AG09319 (cell line): ENCODE measurements at places on chromosomes 5 and 9.

GRCh38 chr5:157456301-157456700, 3.7 kb upstream of the NIPAL4 start:
- DNase-seq = no peak

DNA sequence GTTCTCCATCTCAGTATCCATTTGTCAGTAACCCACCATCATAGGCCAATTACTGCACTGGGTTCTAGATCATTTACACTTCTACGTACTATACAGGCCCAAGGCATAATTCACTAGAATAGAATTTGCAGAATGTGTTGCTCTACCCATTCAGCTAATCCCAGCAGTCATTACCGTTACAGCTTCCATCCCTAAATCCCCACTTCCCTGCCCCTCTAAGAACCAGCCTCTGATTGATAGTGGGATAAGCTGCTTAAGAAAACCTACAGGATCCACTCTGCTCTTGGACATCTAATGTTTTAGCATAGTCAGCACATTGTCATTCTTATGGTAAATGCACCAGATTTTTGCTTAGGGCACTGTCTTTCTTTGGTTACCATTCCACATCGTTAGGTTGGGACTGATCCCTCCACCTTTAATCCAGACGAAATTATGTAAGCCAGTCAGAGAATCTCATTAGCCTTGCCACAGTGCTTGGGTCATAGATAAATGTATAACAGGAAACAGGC, 39.3 kb upstream of the CHD1 start:
- no peak for DNase-seq

DNA sequence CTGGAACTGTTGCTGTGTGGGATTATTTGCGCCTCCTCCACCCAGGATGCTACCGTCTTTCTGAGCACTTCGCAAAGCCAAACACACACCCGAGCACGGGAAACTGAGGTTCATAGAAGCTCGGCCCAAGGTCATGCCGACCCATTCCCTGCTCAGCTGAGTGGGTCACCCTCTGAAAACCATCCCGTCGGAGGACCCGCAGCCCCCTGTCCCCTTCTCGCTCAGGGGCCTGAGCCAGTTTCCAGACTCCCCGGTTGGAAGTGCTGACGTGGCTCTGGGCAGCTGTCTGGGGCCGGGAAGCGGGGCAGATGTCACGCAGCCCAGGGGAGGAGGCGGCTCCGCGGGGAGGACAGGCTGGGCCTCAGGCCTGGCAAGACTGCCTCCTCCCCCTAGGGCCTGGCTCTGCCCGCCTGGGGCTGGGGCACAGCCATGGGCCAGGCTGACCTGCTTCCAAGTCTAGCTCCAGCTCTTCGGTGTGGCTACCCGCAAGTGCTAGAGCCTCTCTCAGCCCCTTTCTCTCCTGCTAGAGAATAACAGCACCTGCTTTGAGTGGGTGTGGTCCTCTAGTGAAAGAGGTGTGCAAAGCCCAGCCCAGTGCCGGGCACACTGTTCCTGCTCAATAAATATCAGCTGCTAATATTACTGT, 9.9 kb upstream of the CXXC5 start:
- no peak for DNase-seq

GRCh38 chr5:37665889-37666288, 174.0 kb downstream of the GDNF start:
- DNase-seq = no peak

- DNase-seq = no peak
These were observed 50.0 kb downstream of the CAST start for GRCh38 chr5:96712100-96712746.

- peak; percentile 18 for DNase-seq
These were observed 127.6 kb upstream of the NMUR2 start for GRCh38 chr5:152532714-152533113.

DNA sequence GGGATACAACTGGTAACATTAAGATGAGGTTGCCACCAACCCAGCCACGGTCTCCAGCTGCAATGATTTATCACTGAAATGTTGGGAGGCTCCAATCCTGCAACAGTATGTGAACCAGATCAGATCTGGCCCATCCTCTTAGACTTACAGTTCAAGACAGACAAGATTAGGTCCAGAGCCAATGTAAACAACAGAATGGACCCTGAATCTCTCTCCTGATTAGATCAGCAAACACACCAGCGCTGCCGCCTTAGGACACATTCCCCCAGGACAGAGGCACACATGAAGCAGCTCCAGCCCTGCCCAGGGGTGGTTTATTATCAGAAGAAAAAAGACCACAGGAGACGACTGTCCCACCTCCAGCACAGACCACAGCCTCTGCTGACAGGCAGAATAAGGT, 82.1 kb downstream of the SLIT3 start:
- DNase-seq = no peak

GRCh38 chr5:120624021-120624563, 160.0 kb downstream of the PRR16 start:
- DNase-seq = no peak

GRCh38 chr9:106085479-106085878, 391.1 kb downstream of the TMEM38B start:
- DNase-seq = no peak

GRCh38 chr5:156420665-156421064, 93.7 kb downstream of the SGCD start:
- DNase-seq = no peak

GRCh38 chr9:75299324-75299723, 211.0 kb downstream of the OSTF1 start:
- no peak for DNase-seq

DNA sequence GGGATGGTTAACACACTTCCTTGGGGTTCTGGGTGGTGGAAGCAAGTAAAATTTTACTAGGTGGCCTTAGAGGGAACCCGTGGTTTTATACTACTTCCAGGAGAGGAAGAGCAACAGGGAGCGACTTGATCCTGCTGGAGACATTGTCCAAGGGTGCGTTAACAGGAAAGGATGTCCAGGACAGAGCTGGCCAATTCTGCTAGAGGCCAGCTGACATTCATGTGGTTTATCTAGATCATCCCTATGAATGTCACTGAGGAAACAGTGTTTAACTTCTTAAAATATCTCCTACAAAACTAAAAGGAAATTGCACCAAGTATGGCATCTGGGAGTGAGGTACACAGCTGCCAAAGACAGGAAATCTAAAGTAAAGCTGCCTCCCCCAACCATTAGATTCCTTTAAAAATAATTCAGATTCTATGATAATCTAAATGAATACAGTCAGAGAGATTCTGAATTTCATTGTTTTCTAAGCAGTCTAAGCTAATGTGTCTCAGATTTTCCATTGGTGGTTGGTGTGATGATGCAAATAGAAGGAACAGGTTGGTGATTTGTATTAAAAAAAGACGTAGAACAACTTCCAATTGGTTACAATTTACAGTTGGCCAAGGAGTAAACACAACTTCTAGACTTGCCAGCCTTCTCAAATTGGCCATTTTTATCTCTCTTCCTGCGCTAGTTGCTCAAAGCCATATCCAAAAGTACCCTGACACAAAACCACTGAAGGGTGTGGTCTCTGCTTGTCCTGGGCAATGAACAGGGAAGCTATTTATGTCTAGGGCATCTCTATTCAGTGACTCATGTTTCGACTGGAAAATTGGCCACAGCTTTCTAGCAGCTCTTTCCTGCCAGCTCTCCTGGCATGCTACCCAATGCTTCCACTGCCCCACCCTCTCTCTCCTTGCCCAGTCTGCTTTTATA, 574.7 kb upstream of the MEF2C start:
- DNase-seq = peak; percentile 27

- DNase-seq = no peak
These were observed 6.2 kb downstream of the KCNV2 start for GRCh38 chr9:2723376-2724065.

GRCh38 chr9:85258823-85259370, 482.9 kb downstream of the AGTPBP1 start:
- DNase-seq = peak; percentile 55

GRCh38 chr5:56069652-56070226, 75.0 kb upstream of the IL6ST start:
- no peak for DNase-seq

DNA sequence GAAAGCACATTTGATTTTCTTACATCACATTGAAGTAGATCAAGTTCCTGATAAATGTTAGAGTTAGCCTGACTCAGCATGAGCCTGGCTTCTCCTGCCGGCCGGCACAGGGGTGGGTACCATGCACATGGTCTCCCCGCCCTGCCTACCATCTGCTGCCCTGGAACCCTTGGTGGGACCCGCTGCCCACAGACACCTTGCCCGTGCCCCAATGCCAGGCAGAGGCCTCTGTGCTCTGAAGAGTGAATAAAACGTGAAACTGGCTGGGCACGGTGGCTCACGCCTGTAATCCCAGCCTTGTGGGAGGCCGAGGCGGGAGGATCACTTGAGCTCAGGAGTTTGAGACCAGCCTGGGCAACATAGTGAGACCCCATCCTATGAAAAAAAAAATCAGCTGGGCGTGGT, 17.3 kb downstream of the EXD3 start:
- no peak for DNase-seq

- peak; percentile 16 for DNase-seq
These were observed 18.0 kb downstream of the MTRR start for GRCh38 chr5:7886849-7887475.

DNA sequence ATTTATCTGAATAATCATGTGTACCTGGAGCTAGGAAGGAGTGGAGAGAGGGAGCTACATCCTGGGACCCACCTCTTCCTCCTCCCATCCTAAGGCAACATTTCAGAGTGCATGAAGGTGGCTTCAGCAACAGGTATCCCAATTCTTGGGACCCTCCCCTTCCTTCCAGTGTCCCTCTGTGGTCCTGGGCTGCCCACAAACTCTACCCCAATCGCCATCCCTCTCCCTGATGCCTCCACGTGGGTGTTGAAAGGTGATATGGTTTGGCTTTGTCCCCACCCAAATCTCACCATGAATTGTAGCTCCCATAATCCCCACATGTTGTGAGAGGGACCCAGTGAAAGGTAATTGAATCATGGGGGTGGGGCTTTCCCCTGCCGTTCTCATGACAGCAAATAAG, 121.4 kb downstream of the MED10 start:
- DNase-seq = no peak

- DNase-seq = no peak
These were observed 80.8 kb downstream of the NTNG2 start for GRCh38 chr9:132242621-132243155.

- DNase-seq = no peak
These were observed 48.2 kb upstream of the NFIB start for GRCh38 chr9:14362175-14362574.

GRCh38 chr9:627336-627970, 214.0 kb upstream of the DMRT1 start:
- no peak for DNase-seq

DNA sequence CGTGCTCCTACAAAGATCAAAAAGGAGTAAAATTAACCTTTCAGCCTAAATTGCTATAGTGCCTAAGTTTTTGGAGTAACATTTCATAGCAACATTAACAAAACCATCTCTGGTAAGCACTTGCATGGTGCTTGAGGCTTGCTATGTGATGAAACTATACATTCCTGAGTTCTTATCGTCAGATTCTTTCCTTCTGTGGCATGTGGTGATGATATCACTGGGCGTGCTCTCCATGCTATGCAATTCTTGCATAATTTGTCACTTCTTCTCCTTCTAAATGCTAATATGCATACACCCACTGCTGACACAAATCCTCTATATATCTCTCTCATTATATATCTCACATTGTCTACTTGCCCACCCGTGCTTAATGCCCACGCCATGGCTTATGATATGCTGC, 2019.9 kb downstream of the MAT2B start:
- DNase-seq = no peak

GRCh38 chr9:107918749-107919148, 429.2 kb upstream of the KLF4 start:
- no peak for DNase-seq

DNA sequence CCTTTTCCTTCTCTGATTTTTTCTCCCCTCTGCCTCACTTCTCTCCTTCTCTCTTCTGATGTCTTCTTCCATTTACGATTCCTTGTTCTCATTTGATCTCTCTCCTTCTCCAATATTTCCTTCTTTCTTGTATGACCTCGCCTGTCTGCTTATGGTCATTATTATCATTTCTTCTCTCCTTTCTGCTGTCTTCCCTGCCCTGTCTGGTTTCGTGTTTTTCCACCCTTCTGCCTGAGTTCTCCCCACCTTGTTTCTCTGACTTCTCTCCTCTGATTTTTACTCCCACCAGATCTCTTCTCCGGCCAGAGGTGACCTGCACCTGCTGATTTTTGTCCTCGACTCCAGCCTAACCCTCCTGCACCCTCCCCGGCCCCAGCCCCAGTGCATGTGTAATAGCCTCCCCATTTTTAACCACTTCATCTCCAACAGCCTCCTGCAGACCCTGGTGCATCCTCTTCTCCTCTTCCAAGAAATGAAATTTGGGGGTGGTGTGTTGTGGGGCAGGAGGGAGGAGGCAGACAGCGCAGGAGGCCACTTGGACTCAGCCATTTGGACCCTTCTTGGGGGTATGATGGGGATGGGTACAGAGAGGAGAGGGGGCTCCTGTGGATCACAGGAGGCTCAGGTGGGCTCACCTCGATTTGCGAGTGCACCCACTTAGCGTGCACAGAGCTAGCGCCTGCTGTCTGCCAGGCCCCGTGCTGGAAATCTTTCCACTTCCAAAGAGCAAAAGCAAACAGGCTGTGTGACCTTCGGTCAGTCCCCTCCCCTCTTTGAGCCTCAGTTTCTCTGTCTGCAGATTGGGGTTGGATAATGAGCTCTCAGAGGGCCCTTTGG, 32.5 kb downstream of the GSN start:
- DNase-seq = no peak

- DNase-seq = no peak
These were observed 68.9 kb upstream of the TLE1 start for GRCh38 chr9:81758123-81758797.

GRCh38 chr9:81211741-81212140, 477.6 kb downstream of the TLE1 start:
- DNase-seq = no peak

DNA sequence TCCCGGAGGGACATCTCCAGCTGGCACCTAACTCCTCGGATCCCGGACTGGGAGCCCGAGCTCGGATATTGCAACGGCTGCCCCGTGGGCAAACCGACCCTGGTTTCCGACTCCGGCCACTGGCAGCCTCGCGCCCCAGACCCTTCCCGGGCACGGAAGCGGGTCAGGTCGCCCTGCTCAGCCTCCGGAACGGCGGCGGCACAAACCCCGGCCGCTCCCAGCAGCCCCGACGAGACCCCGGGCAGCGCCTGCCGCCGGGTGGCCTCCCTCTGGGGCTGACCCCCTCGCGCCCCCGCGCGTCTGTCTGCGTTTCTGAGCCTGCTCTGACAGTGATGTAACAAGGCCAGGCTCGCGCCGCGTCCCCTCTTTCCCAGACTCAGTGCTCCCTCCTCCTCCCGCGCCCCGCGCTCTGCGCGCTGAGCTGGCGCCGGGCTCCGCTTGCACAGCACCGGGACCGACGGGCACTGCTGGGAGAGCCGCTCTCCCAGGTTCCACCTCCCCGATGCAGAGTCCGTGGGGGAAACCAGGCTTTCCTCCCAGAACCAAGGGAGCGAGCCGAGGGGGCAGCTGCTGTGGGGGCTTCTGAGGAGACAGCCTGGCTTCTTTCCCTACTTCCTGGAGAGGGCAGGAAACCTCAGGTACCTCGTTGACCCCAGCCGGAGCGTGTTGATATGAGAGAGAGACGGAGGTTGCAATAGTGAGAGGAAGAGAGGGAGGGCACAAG, at the start of gene TMEM215:
TMEM215 (plus strand) TSS at position 373 of the 724 bp plus-strand sequence. CDS start 644 bp downstream, outside the sequence.
- no peak for DNase-seq

- no peak for DNase-seq
These were observed 271.0 kb downstream of the DNAH5 start for GRCh38 chr5:13673511-13673910.
